CD4-positive, alpha-beta T cell (primary cell): ENCODE measurements at places on chromosomes 2 and 18.

DNA sequence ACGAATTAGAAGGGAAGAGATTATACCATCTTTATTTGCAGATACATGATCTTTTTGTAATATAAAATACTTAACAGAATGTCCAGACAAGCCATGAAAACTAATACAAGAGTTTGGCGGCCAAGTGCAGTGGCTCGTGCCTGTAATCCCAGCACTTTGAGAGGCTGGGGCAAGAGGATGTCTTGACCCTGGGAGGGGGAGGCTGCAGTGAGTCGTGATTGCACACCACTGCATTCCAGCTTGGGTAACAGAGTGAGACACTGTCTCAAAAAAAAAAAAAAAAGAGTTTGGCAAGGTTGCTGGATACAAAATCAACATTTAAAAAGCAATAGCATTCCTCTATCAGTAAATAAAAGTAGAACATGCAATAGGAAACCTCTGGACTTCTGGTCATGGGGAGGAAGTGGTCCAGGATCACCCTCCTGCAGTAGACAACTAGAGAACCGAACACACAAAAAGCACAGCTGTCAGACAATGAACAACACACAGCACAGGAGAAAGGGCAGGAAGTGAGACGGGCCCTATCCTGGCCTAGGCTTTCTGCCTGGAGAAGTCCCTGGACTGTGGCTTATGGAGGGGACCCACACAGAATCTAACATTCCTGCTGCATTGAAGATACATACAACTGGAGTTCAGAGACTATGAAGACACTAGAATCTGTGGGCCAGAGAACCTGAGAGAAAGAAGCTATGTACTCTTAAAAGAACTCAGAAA is 118.9 kb upstream of the ARL4C start:
- H3K27ac ChIP-seq = no peak overlapping the region
- no peaks in the 10 kb centered on the region for H3K4me1 ChIP-seq
- H3K4me3 ChIP-seq = no peak overlapping the region
- H3K36me3 ChIP-seq = no peaks in the 10 kb centered on the region
- no peak for DNase-seq

DNA sequence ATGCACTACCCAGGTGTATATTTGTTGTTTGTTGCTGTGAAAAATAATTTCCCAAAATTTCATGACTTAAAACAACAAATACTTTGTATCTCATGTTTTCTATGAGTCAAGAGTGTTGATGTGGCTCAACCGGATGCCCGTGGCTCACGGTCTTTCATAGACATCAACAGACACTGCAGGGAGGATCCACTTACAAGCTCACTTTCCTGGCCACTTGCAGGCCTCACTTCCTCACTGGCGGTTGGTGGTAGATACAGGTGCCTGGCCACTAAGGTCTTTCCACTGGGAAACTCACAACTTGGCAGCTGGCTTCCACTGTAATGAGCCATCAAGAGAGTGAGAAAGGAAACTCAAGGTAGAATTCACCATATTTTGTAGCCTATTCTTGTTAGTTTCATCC is 662.9 kb downstream of the IRS1 start:
- no peaks in the 10 kb centered on the region for H3K36me3 ChIP-seq
- H3K27ac ChIP-seq = no peak overlapping the region
- no peak overlapping the region for H3K4me3 ChIP-seq
- H3K4me1 ChIP-seq = no peaks in the 10 kb centered on the region

DNA sequence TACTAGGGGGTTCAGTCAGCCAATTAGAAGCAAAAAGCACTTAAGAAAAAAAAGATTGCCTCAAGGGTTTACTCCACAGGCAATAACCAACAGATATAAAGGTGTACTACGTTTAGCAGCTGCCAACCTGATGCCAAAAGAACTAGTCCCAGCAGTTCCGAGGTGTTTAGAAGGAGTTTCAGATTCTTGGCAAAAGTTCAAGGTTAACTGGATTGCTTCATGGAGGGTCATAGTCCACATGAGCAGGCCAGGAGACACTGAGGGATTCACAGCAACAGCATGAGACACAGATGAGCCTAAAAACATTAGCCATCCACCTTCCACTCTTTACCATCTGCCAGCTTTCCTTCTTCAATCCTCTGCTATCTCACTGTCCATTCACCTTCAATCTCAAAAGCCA is 4.9 kb upstream of the DNAH7 start:
- no peak overlapping the region for H3K4me3 ChIP-seq
- no peaks in the 10 kb centered on the region for H3K36me3 ChIP-seq
- no peak for DNase-seq
- H3K27ac ChIP-seq = no peak overlapping the region

- no peak overlapping the region for H3K4me3 ChIP-seq
- no peaks in the 10 kb centered on the region for H3K4me1 ChIP-seq
- DNase-seq = no peak
- no peaks in the 10 kb centered on the region for H3K27me3 ChIP-seq
- no peak overlapping the region for H3K27ac ChIP-seq
These were observed 46.2 kb downstream of the INHBB start for GRCh38 chr2:120391911-120392665.

DNA sequence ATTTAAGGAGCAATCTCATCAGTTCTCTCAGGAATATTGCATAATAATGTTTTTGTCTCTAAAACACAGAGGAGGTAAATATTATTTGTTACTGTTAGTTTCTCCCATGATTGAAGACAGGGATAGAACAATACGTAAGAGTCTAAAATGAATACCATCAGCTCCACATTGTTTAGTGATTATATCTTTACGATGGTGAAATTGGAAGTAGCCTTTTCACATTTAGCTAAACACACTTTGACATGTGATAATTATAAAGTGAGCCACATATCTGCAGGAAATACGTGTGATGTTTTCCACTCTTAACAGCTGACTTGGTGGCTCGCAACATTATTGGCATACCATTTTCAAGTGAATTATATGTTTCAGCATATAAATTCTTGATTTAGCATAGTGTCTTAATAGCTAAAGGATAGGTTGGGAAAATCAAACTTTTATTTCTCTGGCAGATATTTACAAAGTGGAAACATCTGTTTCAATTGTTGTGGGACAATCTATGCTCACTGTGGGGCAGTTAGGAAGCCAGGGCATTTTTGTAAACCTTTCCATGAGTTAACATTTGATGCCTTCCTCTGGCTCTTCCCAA is 208.1 kb upstream of the RASGRP3 start:
- H3K27ac ChIP-seq = no peak overlapping the region
- no peak overlapping the region for H3K4me3 ChIP-seq
